Stimulated activated CD4-positive, alpha-beta T cell treated with anti-CD3 and anti-CD28 coated beads, Interleukin-1b, Interleukin-23, amount 100 ng/mL, for 48 hours (primary cell): ENCODE measurements at places on chromosomes 7 and 10.

- no peak for DNase-seq
Measured at GRCh38 chr7:71626206-71626605, 494.3 kb downstream of the GALNT17 start.

DNA sequence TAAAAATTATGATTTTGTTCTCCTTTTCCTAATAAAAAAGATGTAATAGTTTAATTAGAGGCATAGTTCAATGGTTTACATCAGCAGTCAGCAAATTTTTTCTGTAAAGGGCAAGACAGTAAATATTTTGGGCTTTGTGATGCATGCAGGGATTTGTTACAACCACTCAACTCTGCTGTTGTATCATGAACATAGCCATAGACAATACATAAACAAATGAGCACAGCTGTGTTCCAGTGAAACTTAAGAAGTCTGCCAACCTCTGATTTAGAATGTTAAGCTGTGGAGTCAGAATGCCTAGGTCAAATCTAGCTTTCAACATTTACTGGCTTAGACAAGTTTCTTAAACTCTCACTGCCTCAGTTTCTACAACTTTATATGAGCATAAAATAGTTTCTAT, 31.6 kb downstream of the ASZ1 start:
- DNase-seq = no peak

- DNase-seq = no peak
Measured at GRCh38 chr10:63021225-63021624, 111.9 kb upstream of the NRBF2 start.

DNA sequence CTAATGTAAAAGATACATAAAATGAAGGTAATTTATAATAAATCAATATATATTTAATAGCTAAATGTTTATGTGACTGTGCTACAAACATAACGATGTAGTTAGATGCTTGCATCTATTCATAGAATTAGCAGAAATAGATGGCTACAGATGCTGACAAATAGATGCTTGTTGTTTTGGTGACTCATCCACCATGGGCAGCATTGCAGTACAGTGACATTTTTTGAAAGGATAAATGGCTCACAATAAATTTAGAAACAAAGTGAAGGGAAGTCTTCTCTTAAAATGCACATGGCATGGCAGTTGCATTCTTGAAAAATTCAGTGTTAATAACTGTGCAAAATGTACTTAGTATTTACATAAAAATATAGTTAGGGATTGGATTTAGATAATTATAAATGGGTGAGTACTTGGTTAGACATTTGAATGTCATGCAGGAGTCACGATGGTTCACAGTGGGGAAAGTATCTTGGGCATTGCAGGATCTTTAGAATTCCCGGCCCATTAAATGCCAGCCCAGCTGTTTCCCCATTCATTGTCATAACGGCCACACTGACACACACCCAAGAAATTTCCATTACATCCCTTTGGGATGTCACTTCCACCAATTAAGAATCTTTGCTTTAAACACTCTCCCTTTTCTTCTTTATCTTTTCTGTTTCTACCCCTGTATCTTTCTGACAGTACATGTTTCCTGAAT, 564.1 kb downstream of the ATRNL1 start:
- DNase-seq = no peak

DNA sequence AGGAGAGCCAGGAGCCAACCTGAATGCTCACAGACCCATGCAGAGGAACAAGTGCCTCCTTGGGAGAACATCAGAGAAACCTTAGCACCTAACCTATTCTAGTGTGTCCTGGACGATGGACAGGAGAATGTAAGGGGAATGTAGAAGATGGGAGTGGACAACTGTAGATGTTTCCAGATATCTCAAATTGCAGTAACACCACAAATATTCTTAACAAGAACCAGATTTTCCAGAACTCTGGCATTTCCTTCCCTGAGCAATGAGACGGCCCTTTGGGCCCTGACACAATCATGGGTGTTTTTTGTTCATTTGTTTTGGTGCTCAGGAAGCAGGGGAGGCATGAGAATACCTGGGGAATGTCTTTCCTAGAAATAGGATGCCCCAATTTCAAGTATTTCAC, 196.1 kb upstream of the PRSS1 start:
- no peak for DNase-seq

DNA sequence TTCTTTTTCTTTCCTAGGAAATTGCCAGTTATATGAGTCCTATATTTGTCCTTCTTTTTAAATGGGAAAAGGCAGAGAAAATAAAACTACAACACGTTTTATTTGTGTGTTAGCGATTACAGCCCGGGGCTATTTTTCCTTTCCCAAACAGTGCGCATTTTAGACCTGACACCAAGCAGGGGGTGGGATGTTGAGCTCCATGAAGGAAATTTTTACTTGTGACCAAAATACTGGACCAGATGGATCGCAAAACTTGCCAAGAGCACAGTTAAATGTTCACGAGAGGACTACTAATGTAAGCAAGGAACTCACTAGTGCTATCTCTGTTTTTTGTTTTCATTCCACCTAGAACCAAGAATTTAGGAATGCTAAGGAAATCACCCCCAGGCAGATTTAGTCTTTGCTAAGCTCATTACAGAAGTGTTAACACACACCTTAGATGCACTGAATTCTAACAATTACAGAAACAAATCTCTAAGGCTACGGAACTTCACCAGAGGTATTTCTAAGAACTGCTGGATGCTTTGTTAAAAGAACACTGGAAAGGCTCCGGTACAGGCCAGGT, 114.8 kb downstream of the JAZF1 start:
- no peak for DNase-seq

DNA sequence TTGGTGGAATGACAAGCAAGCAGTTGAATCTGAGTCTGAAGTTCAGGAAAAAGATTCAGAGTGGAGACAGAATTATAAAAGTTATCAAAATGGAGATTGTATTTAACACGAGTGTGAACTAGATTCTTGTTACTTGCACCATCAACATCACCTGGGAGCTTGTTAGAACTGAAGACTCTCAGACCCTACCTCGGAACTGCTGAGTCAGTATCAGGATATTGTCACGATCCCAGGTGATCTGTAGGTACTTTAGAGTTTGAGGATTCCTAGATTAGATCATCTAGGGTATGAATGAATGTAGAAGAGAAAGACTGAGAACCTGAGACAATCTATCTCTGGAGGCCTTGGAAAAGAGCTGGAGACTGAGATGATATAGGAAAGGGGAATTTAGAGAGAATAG, 194.1 kb downstream of the CTTNBP2 start:
- no peak for DNase-seq

DNA sequence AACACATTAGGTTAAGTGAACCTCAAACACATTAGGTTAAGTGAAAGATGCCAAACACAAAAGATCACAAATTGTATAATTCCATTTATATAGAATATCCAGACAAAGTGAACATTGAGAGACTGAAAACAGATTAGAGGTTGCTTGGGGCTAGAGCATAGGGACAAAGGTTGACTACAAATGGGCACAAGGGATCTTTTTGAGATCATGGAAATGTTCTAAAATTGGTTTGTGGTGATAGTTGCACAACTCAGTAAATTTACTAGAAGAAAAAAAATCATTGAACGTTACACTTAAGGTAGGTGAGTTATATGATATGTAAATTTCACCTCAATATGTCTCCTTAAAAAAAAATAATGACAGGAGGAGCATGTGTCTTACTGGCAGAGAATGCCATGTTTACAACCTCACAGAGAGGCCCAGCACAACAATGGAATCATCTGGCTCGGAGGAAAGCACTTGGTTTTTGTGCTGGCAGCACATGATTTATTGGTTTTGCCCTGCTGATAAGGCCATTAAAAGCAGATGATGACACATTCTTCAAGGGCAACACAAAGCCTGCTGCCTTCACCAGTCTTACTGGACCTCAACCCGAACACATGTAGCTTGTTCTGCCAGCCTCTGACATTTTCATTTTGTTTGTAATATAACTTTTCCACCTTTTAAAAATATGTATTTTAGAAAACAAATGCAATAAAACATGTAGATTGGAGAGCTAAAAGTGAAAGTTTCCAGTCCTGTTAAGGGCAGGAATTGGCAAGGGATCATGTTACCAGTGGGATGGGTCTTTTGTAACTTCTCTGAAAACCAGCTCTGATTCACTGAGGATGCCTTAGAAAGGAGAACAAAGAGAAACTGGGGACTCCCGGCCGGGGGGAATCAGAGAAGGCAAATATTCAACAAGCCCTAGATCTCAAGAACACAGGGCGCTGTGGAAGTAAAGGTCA, 11.9 kb upstream of the LMOD2 start:
- no peak for DNase-seq

DNA sequence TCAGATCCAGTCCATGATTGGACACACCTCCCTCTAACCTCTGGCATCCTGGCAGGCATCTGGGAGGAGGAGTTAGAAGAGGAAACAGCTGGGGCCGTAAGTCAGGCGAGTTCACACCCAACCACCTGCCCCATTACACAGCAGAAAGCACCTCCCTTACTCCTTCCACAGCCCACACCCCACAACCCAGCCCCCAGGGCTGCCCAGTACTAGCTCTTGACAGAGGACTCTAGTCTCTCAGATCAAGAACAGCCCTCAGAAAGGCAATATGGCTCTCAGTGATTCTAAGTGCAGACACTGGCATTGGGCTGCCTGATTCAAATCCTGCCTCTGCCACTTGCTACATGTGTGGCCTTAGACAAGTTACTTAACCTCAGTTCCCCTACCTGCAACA, 34.1 kb downstream of the KCNMA1 start:
- no peak for DNase-seq

DNA sequence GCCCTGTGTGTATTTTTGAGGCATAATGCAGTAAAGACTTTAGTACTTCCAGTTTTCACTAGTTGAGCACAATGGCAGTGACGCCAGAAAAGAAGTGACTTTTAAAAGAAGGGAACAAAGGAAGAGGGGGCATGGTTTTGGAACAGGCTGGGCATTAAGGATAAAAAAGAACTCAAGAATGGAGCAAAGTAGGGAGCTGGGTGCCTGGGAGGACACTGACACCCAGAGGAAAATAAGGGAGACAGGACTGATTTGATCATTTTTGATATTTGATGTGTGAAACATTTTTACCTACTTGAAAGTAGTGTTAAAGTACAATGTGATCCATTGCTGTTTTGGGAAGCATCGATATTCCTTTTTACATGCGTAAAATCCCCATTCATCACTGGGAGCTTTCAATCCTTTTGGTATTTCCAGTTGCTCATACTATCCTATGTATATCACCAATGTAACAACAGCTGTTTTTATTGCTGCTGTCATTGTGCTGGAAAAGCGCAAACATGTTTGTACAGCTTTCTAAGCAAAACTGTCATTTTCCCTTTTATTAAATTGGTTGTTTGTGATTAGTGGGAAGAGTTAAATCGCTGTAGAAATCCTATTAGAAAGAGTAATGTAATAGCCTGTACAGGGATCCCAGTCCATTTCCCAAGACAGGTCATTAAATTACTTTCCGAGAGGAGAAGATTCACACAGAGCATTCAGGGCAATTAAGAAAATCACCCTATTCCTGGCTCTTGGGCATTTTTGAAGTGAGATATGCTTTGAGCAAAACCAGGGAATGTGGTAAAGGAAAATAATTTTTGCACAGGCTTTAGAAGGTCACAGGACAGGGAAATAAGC, 85.2 kb downstream of the ADAM12 start:
- no peak for DNase-seq

GRCh38 chr7:79528421-79528820, 75.0 kb upstream of the MAGI2 start:
- no peak for DNase-seq

DNA sequence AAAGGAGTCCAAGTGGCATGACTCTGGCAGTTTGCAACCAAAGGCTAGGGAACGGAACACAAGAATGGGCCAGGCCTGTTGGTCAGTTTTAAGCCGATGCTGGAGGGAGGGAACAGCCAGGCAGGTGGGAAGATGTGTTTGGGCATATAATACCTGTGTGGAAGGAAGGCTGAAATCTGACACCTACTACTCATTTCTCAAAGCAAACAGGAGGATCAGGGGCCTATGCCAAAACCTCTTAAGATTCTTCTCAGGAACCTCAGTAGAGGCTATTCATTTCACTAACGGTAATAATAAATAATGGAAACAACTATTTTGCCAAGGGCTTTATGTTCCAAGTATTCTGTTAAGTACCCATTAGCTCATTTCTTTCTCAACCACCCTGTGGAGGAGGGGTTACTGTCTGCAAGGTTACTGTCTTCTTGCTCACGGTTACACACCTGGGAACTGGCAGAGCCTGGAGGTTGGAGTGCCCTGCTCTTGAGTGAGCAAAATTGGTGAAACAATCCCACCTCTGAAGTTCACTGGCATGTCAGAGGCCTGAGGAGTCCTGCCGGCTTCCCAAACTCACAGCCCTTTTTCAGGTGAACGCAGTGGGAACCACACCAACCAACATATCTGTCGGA, 35.5 kb downstream of the GOT1 start:
- no peak for DNase-seq

- DNase-seq = no peak
Measured at GRCh38 chr7:92849322-92849721, 12.9 kb upstream of the CDK6 start.
